ENCODE measurements at places on chromosomes 11 and 22.

DNA sequence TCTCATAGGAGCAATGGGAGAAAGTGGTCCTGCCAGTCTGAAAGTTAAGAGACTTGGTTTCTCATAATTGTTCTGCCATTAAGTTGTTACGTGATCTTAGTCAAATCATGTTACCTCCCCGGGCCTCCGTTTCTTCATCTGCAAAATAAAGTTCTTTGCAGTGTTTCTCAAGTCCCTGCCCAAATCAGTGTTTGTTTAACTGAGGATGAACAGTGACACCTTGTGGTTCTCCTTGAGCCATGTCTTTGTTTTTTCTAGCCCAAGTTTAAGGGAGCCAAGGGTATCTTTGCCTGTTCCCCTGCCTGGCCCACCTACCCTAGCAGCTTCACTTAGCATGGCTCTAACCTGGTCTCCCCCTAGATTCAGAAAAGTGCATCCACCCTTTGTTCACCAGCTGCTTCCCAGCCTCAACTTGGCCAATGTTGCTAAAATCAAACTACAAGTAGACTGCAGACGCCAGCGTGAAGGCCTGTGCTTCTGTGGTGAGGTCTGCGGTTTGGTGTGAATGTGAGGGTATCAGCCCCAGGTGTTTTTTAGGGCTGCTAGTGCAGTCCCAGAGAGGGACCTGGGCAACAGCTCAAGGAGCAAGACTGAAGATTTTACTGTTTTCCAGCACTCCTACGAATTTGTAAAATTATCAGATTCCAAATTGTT, 35.5 kb downstream of the FZD4 start:
- peak; percentile 43 for DNase-seq

DNA sequence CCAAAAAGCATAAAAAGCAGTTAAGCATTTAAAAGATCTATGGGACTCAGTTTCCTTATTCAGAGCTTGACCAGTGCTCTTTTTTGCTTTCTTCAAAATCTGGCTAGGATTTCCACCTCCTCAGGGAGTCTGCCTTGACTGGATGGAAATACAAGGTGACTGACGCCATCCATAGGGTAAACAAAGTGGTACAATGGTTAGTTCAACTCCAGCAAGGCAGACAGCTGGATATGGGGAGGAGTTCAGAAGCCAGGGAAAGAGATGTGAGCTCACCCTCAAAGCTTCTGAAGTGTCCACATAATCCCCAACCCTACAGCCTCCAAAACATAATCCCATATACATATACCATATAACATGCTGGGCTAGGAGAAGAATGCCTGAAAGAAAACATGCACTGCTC, 52.0 kb downstream of the KIRREL3 start:
- no peak for DNase-seq

DNA sequence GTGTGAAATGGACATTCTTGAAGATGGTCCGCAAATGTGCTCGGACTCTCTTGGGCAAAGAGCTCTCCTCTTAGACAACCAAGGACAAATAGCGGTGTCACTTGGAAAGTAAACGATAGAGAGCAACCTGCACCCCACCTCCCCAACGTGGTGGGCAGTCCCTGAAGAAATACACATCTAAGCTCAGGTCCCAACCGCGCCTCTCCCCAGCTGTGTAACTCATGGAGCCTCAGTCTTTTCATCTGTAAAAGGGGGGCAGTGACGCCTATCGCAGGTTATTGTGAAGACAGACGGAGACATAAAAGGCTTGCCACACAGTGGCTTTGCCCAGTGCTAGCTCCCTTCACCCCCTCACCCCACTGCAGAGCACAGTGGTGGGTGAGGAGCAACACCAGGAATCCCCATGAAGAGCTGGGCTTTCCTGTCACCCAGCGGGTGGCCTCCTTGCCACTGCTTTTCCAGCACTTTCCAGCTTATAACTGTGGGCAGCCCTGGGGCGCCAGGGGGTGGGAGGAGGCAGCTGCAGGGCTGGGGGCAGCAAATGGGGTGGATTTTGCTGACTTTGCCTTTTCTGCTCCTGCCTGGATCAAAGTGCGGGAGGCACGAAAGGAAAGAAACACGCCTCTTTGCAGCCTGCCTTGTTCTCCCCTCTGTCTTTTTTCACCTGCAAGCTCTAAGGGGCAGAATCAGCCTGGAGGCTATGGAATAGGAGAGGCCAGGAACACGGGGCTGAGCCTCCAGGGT, 73.7 kb upstream of the TSPAN18 start:
- DNase-seq: no peak

GRCh38 chr11:33663121-33663520, 37.5 kb downstream of the C11orf91 start:
- no peak for DNase-seq

DNA sequence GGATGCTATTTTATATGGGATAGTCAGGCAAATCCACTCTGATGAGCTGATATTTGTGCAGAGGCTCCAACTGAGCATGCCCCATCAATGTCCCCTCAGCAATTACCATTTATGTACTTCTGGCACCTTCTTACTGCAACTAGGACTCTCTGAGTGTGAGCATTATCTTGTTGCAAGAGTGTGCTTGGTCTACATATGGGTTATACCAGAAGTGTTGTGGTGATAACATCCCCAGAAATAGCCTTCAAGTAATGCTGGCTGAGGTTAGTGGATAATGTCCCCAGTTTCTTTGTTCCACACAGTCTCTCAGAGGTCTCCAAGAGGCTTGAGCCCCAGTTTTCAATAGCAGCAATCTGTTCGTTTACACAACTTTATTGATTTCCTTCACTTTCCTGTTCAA, 408.6 kb downstream of the JRKL start:
- no peak for DNase-seq

DNA sequence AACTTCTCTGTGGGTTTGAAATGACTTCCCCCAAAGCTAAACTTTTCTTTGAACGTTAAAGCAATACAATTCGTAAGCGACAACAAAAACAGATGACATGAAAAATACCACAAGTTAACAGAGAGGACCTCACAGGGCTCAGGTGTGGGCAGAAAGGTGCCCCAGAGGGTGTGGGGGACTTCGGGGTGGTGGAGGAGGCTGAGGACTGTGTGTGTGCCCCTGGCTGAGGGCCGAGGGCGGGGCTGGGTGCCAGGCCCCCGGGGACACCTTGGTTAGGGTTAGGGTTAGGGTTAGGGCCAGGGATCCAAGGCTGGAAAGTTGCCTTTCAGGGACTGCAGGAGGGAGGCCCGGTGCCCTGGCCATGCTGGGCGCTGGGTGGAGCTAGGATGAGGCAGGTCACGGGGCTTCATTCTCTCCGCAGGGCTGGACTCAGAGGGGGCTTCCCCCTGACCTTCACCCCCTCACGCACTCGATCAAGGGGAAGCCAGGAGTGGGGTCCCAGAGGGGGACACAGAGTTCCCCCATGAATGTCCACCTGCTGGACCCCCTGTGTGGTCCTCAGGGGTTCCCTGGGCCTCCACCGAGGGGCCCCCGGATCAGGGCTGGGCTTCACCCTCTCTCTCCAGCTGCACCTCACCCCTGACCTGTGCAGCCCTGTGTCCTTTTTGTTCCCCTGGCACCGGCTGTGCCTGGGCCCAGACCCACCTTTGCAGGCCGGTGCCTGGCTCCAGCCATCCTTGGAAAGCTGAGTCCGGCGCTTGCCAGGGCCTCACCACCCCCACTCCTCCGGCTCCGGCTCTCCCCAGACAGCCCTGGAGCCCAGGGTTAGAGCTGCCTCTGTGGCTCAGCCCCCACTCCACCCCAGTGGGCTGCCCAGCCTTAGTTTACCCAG, 7.0 kb downstream of the TNNI2 start:
- no peak for DNase-seq

DNA sequence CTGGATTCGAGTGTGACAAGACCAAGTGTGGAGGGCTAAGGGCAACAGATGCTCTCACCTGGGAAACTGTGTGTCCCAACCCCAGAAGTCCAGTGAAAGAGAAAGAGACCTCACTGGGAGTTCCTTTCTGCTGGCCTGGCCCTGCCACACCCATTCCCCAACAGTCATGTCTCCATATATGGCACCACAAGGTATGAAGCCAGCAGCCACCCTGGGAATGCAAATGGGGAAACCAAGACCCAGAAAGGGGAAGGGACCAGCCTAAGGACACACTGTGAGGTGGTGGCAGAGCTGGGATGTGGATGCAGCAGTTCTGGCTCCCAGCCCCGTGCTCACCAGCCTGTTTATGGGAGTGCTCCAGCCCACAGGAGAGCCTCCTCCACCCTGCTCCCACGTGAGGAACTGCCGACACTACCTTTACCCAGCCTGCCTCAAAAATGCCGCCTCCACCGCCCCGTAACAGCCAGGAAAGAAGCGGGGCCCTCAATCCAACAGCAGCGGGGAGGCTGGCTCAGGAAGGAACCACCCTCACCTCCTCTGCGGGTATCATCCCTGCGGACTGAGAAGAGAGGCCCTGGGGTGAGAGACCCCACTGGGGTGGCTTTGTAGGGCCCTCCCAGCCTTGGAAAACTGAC, 12.6 kb downstream of the LMO1 start:
- DNase-seq: no peak

- peak; percentile 49 for DNase-seq
These were observed 626 bp downstream of the FLRT1 start for GRCh38 chr11:64036087-64037026.

Measured in heart left ventricle (tissue), 16 donors.